Calu3 (cell line): ENCODE measurements at places on chromosomes 3 and 15. TPM values are rescaled to one million over a fixed set of nuclear protein-coding genes. Genes with fewer than 3 reads are reported as not detected.

The NPAP1 gene
- not detected in 2 replicates for total RNA-seq

- no peaks in the 10 kb centered on the region for H3K36me3 ChIP-seq
- H3K27me3 ChIP-seq, result peaks cover 3% of the 10 kb centered on the region
- no peak overlapping the region for H3K4me3 ChIP-seq
- no peaks in the 10 kb centered on the region for H3K4me1 ChIP-seq
- DNase-seq, result no peak
- H3K27ac ChIP-seq, result no peak overlapping the region
These were observed 515.3 kb upstream of the CFAP20DC start for GRCh38 chr3:59565125-59565524.

The NME9 gene
- total RNA-seq, result not detected in 2 replicates

DNA sequence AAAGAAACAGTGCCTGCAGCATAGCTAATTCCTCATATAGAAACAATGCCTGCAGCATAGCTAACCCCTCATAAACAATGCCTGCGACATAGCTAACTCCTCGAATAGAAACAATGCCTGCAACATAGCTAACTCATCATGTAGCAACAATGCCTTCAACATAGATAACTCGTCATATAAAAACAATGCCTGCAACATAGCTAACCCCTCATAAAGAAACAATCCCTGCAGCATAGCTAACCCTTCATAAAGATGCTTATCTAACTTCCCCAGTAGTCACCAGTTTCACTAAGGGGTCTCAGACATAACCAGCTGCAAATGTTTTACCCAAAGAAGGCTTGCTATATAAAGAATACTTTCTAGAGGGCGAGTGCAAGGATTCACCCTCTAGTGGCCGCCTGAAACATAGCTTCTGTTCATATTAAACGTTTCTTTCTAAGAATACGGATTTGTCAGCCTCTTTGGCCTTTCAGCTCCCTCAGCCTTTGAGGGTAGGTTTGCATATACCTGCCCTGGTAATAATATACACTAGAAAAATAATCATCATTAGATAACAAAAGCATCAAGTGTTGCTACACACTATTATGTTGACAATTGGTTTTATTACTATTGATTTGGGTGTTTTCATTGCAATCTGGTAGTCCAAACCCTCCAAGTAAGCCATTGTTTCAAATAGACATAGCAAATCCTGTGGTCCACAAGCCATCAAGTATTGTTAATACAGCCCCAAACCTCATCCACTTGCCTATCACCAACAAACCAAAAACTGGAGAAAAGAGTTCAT is 44.4 kb upstream of the FAN1 start:
- no peak overlapping the region for H3K4me3 ChIP-seq
- H3K27ac ChIP-seq, result no peak overlapping the region
- no peaks in the 10 kb centered on the region for H3K36me3 ChIP-seq
- DNase-seq, result no peak
- H3K27me3 ChIP-seq, result no peaks in the 10 kb centered on the region

DNA sequence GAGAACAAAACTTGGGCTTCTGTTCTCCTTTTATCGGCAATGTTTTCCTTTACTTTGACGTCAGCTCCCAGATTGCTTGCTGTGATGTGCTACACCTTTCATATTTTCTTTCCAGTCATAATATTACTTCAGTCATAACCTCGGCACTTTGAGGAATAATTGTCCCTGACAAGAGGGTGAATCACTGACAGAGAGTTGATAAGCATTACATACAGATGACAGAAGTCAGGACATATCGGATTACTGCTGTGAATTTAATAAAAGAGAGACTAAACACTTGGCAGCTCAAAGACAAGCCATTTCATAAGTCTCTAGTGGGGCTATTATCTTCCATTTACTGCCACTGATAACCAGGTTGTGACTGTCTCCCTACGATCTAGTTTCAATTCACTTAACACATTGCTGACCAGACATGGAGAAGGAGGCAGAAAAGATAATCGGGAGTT is 362.1 kb upstream of the ARRDC4 start:
- no peaks in the 10 kb centered on the region for H3K27me3 ChIP-seq
- no peaks in the 10 kb centered on the region for H3K4me1 ChIP-seq
- no peak overlapping the region for H3K4me3 ChIP-seq
- H3K36me3 ChIP-seq, result no peaks in the 10 kb centered on the region
- no peak for DNase-seq
- no peak overlapping the region for H3K27ac ChIP-seq

GRCh38 chr15:73323374-73323955 is 45.3 kb downstream of the HCN4 start:
- peaks cover 77% of the 10 kb centered on the region for H3K27me3 ChIP-seq
- H3K36me3 ChIP-seq, result no peaks in the 10 kb centered on the region
- DNase-seq, result no peak
- H3K4me3 ChIP-seq, result no peak overlapping the region

The CILP gene
- 0.05 TPM in 1 of 2 replicates, not detected in the other for total RNA-seq

- H3K4me1 ChIP-seq, result peaks cover 32% of the 10 kb centered on the region
- peaks cover 32% of the 10 kb centered on the region for H3K27me3 ChIP-seq
- no peaks in the 10 kb centered on the region for H3K36me3 ChIP-seq
- H3K27ac ChIP-seq, result no peak overlapping the region
- H3K4me3 ChIP-seq, result no peak overlapping the region
- peak; percentile 35 for DNase-seq
These were observed 98.9 kb downstream of the RPLP1 start for GRCh38 chr15:69551391-69552056.

GRCh38 chr15:66937588-66937987 is 127.8 kb upstream of the SMAD3 start:
- H3K27ac ChIP-seq, result no peak overlapping the region
- no peak overlapping the region for H3K4me3 ChIP-seq
- DNase-seq, result no peak
- H3K36me3 ChIP-seq, result no peaks in the 10 kb centered on the region
- no peaks in the 10 kb centered on the region for H3K27me3 ChIP-seq
- H3K4me1 ChIP-seq, result peaks cover 17% of the 10 kb centered on the region

- H3K27ac ChIP-seq, result no peak overlapping the region
- H3K36me3 ChIP-seq, result no peaks in the 10 kb centered on the region
- DNase-seq, result no peak
- no peak overlapping the region for H3K4me3 ChIP-seq
- no peaks in the 10 kb centered on the region for H3K4me1 ChIP-seq
These were observed 136.8 kb downstream of the SNRPN start for GRCh38 chr15:25091421-25092158.

The LINS1 gene
- 25.0 and 25.2 TPM in 2 replicates for total RNA-seq

The FBXW12 gene
- not detected in 2 replicates for total RNA-seq

- no peaks in the 10 kb centered on the region for H3K36me3 ChIP-seq
- DNase-seq, result no peak
- H3K4me3 ChIP-seq, result no peak overlapping the region
- peaks cover 9% of the 10 kb centered on the region for H3K4me1 ChIP-seq
- H3K27me3 ChIP-seq, result no peaks in the 10 kb centered on the region
These were observed 196.7 kb downstream of the ISL2 start for GRCh38 chr15:76533060-76533820.

The CFAP92 gene
- total RNA-seq, result 0.92 and 1.3 TPM in 2 replicates

DNA sequence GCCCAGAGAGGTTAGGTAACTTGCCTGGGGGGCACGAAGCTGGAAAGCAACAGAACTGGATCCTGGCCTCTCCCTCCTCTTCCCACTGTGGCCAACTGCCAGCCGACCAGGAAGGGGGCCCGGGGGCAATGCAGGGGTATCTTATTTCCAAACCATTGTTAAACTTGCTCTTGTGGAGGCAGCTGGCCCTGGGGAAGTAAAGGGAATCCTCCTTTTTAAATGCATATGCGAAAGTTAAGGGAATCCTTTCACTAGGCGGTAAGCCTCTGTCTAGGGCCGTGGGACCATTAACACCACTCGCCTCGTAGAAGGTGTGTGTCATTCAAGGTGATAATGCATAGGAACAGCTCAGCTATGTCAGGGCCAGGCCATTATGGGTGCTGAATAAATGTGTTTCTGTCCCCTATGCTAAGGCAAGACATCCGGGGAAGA is 68.6 kb downstream of the ST6GAL1 start:
- no peaks in the 10 kb centered on the region for H3K27me3 ChIP-seq
- H3K4me3 ChIP-seq, result no peak overlapping the region
- no peak overlapping the region for H3K27ac ChIP-seq
- H3K36me3 ChIP-seq, result no peaks in the 10 kb centered on the region

DNA sequence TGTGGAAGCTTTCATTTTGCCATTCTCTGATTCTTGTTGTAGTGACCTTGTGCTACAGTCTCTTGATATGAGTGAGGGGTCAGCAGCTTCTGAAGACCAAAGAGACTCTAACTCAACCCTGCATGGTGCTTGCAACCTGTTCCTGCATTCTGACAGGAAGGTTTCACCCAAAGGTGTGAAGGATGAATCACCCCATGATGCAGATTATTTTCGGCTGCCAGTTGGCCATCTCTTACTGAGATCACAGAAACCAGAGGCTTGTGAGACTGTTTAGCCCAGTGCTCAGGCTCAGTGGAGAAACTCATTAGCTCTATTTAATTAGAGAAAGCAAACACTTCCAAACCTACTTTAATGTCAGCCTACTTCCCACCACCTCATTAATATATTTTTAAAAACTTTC is 29.2 kb upstream of the TPRG1 start:
- H3K27ac ChIP-seq, result no peak overlapping the region
- no peak for DNase-seq
- no peak overlapping the region for H3K4me3 ChIP-seq
- H3K27me3 ChIP-seq, result peaks cover 12% of the 10 kb centered on the region

The ARRDC4 gene
- 3.0 and 3.2 TPM in 2 replicates for total RNA-seq

The DZIP1L gene
- 16.5 and 21.2 TPM in 2 replicates for total RNA-seq

GRCh38 chr15:99385865-99386264 is 134.6 kb downstream of the LRRC28 start:
- peak overlapping the region; percentile 25 for H3K27ac ChIP-seq
- peaks cover 19% of the 10 kb centered on the region for H3K4me1 ChIP-seq
- DNase-seq, result no peak
- no peak overlapping the region for H3K4me3 ChIP-seq
- no peaks in the 10 kb centered on the region for H3K27me3 ChIP-seq
- H3K36me3 ChIP-seq, result no peaks in the 10 kb centered on the region

The SLC15A2 gene
- 4.6 and 10.7 TPM in 2 replicates for total RNA-seq

DNA sequence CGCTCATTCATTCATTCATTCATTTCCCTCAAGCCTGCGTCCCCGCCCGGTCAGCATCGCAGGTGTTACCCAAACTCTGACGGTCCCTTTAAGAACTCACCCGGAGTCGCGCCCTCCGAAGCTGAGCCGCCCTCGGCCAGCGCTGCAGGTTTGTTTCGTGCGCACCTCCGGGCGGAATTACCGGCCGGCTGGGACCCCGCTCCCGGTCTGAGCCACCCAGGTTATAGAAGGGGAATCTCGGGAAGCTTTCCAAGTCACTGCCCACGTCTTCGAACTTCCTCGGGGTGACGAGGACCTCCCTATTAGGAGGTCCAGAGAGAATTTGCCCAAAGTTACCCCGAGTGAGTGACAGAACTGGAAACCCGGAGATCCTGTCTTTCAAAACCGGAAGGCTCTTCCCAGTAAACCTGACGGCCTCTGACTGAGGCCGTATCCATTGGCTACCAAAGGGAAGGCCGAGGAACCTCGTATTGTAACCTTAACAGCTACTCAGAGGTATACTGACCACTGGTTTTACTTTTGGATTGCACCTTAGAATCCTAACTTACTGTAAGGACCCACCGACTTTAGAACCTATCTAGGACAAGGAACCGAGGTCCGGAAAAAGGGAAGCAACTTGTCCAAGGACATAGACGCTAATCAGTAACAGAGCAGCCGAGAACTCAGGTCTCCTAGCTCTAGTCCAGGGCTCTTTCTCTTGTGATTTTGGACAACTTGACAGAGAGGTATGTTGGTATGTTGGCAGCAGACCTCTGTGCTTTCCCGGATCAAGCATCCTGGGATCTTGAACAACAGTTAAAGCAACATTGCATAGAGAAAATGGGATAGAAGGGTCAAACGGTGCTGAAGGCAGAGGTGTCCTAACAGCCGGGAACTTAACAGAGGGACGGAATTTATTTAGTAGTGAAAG is 788 bp upstream of the DLG1 start:
- peak overlapping the region; percentile 91 for H3K27ac ChIP-seq
- no peaks in the 10 kb centered on the region for H3K27me3 ChIP-seq
- H3K36me3 ChIP-seq, result peaks cover 45% of the 10 kb centered on the region
- peak overlapping the region; percentile 96 for H3K4me3 ChIP-seq
- peaks cover 29% of the 10 kb centered on the region for H3K4me1 ChIP-seq
- peak; percentile 75 for DNase-seq

GRCh38 chr15:36458411-36458810 is 121.0 kb upstream of the CDIN1 start:
- no peaks in the 10 kb centered on the region for H3K36me3 ChIP-seq
- no peak overlapping the region for H3K4me3 ChIP-seq
- H3K27me3 ChIP-seq, result no peaks in the 10 kb centered on the region
- H3K27ac ChIP-seq, result no peak overlapping the region
- no peaks in the 10 kb centered on the region for H3K4me1 ChIP-seq

GRCh38 chr3:50519471-50520089 is 16.1 kb upstream of the CACNA2D2 start:
- no peaks in the 10 kb centered on the region for H3K4me1 ChIP-seq
- DNase-seq, result peak; percentile 83
- H3K27ac ChIP-seq, result no peak overlapping the region
- H3K27me3 ChIP-seq, result peaks cover 100% of the 10 kb centered on the region
- no peak overlapping the region for H3K4me3 ChIP-seq

The CHRNB4 gene
- total RNA-seq, result not detected in 2 replicates

- no peak overlapping the region for H3K4me3 ChIP-seq
- no peak for DNase-seq
- no peaks in the 10 kb centered on the region for H3K27me3 ChIP-seq
- no peaks in the 10 kb centered on the region for H3K36me3 ChIP-seq
- H3K4me1 ChIP-seq, result no peaks in the 10 kb centered on the region
These were observed 191.4 kb upstream of the LRTM1 start for GRCh38 chr3:55119268-55119667.

GRCh38 chr3:60192297-60193114 is 1058.7 kb downstream of the FHIT start:
- H3K27ac ChIP-seq, result no peak overlapping the region
- no peak for DNase-seq
- no peaks in the 10 kb centered on the region for H3K4me1 ChIP-seq
- H3K36me3 ChIP-seq, result no peaks in the 10 kb centered on the region
- H3K27me3 ChIP-seq, result no peaks in the 10 kb centered on the region

The ONECUT1 gene
- 0.91 and 1.1 TPM in 2 replicates for total RNA-seq

- H3K4me1 ChIP-seq, result no peaks in the 10 kb centered on the region
- H3K36me3 ChIP-seq, result peaks cover 7% of the 10 kb centered on the region
- H3K27ac ChIP-seq, result no peak overlapping the region
- peak; percentile 61 for DNase-seq
- H3K4me3 ChIP-seq, result no peak overlapping the region
- no peaks in the 10 kb centered on the region for H3K27me3 ChIP-seq
These were observed 196.6 kb downstream of the GAP43 start for GRCh38 chr3:115819785-115820384.

The CYP1A2 gene
- not detected in 2 replicates for total RNA-seq

- H3K27ac ChIP-seq, result no peak overlapping the region
- DNase-seq, result peak; percentile 60
- no peak overlapping the region for H3K4me3 ChIP-seq
- H3K4me1 ChIP-seq, result no peaks in the 10 kb centered on the region
These were observed 305.9 kb downstream of the CACNA2D3 start for GRCh38 chr3:54427941-54428871.

- no peak for DNase-seq
- no peaks in the 10 kb centered on the region for H3K4me1 ChIP-seq
- peaks cover 19% of the 10 kb centered on the region for H3K36me3 ChIP-seq
- H3K4me3 ChIP-seq, result no peak overlapping the region
These were observed 22.5 kb downstream of the RIOX2 start for GRCh38 chr3:97949743-97950142.

The CHRD gene
- total RNA-seq, result not detected in 2 replicates
